ENCODE measurements at places on chromosomes 2 and 18.

GRCh38 chr2:16216558-16216945, 276.2 kb downstream of the MYCN start:
- H3K4me3 ChIP-seq = no peak overlapping the region
- no peaks in the 10 kb centered on the region for H3K27me3 ChIP-seq
- H3K27ac ChIP-seq = no peak overlapping the region
- no peak for DNase-seq

DNA sequence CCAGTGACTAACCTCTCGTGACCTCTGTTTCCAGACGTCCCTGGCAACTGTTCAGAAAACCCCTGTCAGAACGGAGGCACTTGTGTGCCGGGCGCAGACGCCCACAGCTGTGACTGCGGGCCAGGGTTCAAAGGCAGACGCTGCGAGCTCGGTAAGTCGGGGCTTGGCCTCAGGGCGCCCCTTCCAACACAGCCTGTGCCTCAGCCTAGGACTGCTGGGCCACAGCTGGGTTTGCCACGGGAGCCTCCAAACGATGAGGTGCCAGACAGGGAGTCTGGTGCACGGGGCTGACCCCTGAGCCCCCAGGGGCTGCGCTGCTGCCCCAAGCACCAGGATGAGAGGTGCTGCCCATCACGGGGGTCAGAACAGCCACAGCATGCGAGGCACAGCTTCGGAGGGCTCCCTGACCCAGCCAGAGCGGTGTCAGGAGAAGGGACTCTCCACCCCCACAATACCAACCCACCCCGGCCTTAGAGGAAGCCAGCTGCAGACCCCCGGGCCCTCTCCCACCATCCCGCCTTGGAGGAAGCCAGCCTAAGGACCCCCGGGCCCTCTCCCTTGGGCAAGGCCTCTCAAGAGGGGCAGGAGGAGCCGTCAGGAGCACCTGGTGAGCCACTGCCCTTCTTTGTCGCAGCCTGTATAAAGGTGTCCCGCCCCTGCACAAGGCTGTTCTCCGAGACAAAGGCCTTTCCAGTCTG, 20.3 kb downstream of the MTERF4 start:
- no peaks in the 10 kb centered on the region for H3K4me1 ChIP-seq
- H3K27me3 ChIP-seq = no peaks in the 10 kb centered on the region
- no peak overlapping the region for H3K4me3 ChIP-seq
- no peak overlapping the region for H3K27ac ChIP-seq

- no peak for DNase-seq
- H3K4me3 ChIP-seq = no peak overlapping the region
- H3K36me3 ChIP-seq = no peaks in the 10 kb centered on the region
- no peak overlapping the region for H3K27ac ChIP-seq
Measured at GRCh38 chr18:60189856-60190255, 182.7 kb downstream of the MC4R start.

DNA sequence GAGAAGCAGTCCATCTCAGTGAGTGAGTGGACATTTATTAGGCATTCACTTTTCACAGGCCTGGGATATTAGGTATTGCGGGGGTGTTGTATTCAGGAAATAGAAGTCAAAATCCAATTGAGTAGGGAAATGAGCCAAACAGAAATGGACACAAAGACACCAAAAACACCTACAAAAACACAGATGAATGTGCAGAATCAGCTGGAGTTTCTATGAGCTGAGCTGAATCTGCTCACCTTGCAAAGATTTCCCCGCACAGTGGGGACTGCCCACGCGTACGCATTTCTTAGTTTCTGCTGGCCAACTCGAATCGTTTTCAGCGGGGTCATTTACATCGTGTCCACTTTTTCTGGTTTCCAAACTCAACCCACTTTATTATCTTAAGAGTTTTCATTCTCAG, 160.0 kb downstream of the BCL2 start:
- H3K27me3 ChIP-seq = no peaks in the 10 kb centered on the region

DNA sequence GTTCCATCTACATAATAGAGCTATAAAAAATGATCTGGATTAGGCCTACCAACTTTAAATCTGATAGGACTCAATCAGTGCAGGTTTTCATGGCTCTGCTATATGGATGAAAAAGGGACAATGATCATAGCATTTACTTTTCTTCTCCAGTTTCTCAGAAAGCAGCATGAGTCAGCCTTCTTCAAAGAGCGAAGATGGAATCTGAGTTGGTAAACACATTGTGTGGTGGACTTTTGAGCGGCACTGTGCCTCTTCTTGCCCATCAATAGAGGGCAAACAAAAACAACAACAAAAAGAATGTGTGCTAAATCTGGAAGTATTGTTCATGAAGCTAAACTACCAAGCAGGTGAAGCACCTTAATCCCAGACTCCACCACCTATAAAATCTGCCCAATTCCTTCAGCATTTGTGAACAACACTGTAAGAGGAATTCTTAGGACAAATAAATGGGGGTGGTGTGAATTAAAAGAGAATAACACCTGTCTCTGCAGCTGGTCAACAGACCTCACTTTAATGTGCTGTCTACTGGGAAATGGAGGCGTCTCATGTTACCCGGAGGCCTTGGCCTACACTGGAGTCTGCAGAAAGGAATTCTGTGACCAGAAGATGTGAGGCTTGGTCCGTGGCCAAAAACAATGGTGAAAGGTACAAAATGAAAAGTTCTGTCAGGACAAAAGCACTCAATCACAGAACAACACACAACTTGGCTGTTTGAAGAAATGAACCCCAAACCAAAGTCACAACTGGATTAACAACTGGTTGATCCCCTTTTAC, 609.0 kb downstream of the IRS1 start:
- H3K27me3 ChIP-seq = no peaks in the 10 kb centered on the region
- DNase-seq = no peak
- no peaks in the 10 kb centered on the region for H3K36me3 ChIP-seq
- no peaks in the 10 kb centered on the region for H3K4me1 ChIP-seq
- H3K27ac ChIP-seq = no peak overlapping the region
- no peak overlapping the region for H3K4me3 ChIP-seq

DNA sequence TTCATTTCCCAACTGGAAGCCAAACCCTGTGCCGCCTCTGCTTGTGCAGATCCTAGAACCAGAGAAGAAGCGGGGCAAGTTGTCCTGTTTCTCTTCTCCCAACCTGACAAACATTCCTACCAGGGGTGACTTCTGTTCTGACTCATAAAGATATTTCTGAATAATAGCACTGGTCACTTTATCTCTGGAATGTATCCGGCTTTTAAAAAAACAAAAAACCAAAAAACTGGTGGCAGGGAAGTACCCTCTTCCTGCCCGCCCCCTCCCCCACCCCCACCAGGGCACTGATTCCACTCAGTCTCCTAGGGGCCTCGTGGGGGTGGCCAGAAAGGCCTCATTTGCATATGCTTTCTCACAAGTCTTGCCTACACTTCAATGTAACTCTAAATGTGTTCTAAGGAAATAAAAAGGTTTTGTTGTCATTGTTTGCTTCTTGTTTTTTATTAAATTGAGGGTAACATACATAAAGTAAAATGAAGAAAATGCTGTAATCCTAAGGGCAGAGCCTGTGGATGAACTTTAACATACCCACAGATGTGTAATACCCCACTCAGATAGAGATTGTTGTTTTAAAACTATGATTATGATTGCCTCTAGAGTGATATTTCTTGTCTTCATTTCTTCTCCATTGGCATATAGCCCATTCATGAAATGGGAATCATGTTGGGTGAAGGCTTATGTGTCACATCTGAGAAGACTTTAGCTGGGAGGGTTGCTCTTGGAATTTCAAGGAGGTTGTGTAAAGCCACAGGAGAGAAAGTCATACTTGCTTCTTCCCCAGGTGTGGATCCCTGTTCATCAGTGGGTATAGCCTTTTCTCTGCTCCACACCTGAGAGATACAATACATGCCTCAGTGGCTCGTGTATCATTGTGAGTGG, 5.3 kb upstream of the FOSL2 start:
- H3K27ac ChIP-seq = no peak overlapping the region
- H3K4me1 ChIP-seq = peaks cover 7% of the 10 kb centered on the region
- H3K36me3 ChIP-seq = no peaks in the 10 kb centered on the region
- no peaks in the 10 kb centered on the region for H3K27me3 ChIP-seq
- no peak overlapping the region for H3K4me3 ChIP-seq

Data from cardiac muscle cell (in vitro differentiated cells and primary cell).